Stimulated activated CD4-positive, alpha-beta T cell treated with anti-CD3 and anti-CD28 coated beads, Interleukin-12 subunit alpha, Interleukin-12 subunit beta, amount 100 ng/mL, for 24 hours (primary cell): ENCODE measurements at places on chromosomes 7 and 10.

DNA sequence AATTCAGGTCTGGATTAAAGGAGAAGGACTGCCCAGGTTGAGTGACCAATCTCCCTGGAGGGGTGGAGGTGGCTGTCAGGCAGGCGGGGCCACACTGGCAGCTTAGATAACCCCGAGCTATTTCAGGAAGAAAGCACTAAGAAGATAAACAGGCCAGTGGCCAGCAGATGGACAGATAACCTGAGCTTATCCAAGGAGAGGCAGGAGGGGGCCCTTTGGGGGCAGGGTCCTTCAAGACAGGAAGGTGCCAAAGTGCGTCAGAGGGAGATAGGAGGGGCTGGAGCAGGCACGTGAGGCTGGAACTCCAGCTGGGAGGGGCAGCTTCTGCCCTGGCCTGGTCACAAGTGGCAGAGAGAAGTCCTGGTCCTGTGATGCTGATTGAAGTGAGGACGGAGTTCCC, 29.8 kb upstream of the PODXL start:
- DNase-seq = no peak

GRCh38 chr7:101303102-101303701, 18.4 kb downstream of the IFT22 start:
- DNase-seq = no peak

DNA sequence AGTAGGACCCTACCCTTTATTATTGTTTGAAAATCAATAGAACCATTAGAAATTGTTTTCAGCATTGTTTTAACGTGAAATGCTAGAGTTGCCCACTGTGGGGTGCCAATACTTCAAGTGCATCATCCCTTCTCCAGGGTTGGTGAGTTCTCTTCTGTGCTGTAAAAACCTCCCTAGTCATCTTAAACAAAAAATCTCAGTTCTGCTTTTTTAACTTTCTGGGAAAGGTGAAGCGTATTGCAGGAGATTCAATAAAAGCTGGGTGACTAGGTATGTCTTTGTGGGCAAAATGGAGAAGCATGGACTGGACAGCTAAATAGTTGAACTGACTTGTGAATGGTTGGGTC, 699.1 kb downstream of the SUGCT start:
- DNase-seq = no peak

- DNase-seq = no peak
Measured at GRCh38 chr7:85274454-85274853, 87.6 kb upstream of the SEMA3D start.

GRCh38 chr10:34933676-34934075, 118.6 kb upstream of the PARD3 start:
- DNase-seq = no peak

- no peak for DNase-seq
Measured at GRCh38 chr7:50614721-50615518, 49.7 kb upstream of the DDC start.

- DNase-seq = no peak
Measured at GRCh38 chr7:81573128-81573527, 196.7 kb downstream of the HGF start.

DNA sequence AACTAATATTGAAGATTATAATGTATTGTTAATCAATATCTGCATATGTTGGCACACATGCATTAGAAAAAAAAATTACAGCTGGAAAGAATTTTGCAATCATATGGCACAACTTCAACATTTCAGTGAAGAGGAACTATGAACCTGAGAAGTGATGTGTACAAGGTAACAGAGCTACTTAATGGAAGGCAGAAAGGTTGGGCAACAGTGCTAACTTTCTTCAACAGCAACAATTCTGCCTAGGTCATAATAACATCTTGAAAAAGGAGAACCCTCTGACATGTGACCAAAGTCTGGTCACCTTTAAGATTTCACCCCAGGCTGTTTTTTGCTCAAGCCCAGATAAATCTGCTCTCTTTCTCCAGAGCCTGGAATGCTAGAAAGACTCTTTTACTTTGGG, 47.9 kb upstream of the SKAP2 start:
- DNase-seq = no peak

GRCh38 chr7:144834641-144835144, 1.2 kb downstream of the TPK1 start:
- no peak for DNase-seq

- DNase-seq = no peak
Measured at GRCh38 chr7:158772916-158773315, 56.4 kb downstream of the ESYT2 start.

DNA sequence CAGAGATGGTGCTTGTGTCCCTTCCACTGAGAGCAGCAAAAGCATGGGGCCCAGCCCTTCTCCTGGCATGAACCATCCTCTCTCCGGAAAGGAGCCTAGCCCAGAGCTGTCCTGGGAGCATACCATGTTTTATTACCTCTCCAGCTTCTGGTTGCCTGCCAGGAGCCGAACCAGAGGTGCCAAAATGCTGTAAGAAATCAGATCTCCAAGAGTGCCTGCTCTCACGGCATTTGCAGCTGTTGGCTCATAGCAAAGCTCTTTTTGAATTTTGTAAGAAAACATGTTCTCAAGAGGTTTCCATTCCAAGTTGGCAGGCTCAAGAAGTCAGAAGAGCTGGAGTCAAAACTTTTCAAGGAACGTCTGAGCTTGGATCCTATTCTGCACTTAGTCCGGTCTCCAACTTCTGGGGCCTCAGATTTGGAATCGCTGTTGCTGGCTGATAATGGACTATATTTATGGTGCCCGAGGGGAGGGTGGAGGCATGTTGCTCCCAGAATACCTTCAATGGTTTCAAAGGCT, 211.7 kb upstream of the MKI67 start:
- DNase-seq = no peak

- DNase-seq = no peak
Measured at GRCh38 chr7:64618785-64619456, 47.0 kb upstream of the ZNF107 start.

GRCh38 chr10:46298477-46299285, 11.9 kb downstream of the ANTXRL start:
- DNase-seq = no peak

GRCh38 chr10:124152139-124153022, 59.0 kb upstream of the CHST15 start:
- no peak for DNase-seq

DNA sequence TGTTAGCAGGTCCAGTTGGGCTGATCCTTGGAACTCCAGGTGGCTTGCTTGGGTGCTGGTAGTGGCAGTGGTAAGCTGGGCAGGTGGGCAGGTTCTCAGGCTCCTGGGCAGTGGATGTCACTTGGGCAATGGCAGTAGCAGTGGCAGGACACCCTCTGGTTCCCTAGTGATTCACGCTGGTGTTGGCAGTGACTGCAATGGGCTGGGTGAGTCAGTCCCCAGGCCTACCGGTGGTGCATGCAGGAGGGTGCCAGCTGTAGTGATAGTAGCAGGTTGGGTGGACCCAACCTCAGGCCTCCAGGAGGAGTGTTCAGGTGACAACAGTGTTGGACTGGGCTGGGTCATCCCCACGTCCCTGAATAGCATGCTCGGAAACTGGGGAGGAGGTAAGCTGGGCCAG, 189.2 kb downstream of the ZEB1 start:
- DNase-seq = no peak

GRCh38 chr10:117348236-117348635, 27.0 kb downstream of the PDZD8 start:
- no peak for DNase-seq

- DNase-seq = no peak
Measured at GRCh38 chr10:91528080-91528479, 104.8 kb downstream of the PPP1R3C start.

- no peak for DNase-seq
Measured at GRCh38 chr7:33582104-33582503, 323.2 kb upstream of the BMPER start.

DNA sequence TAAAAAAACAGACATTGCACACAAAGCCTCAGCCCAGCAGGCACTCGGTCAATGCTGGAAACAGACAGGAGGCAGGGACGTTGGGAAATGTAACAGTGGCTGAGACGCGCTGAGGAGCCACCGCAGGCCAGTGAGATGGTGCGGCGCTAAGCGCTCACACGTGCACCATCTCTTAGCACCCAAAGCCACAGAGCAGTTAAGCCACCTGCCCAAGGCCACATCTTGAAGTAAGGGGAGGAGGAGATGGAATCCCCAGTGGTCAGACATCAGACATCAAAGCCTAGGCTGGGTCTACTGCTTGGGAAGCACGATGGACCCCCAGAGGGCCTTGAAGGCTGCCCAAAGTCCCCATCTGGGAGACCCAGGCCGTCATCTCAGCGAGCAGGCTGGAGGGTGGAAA, 15.6 kb downstream of the LAT2 start:
- no peak for DNase-seq

DNA sequence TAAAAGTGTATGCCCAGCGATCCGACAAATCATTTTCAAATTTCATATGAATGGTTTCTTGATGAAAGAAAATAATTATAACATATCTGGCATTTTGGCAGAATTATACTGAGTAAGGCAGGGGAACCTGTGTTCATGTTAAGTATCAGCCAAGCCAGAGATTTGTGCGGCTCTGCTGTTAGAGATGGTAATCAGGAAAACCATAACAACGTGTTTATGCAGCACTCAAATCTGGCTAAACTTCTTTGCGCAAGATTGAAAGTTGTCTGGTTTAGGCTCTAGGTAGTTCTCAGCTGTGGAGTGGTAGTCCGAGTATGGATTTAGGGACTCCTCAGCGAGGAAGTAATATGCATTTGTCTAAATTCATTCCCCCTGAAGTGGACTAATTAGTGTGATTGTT, 8.9 kb upstream of the CTBP2 start:
- no peak for DNase-seq

DNA sequence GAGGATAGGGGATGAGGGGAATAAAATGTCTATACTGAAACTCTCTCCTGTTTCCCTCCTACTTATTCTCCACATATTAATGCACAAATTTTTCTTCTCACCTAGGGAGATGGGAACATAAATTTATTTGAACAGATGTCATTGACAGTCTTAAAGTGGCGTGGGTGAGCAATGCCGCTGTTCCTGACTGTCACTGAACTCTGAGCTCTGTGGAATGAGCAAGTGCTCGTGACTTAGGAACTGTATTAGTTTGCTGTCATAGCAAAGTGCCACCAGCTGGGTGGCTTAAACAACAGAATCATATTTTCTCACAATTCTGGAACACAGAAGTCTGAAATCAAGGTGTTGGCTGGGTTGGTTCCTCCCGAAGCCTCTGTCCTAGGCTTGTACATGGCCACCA, 29.1 kb downstream of the INPP5F start:
- no peak for DNase-seq

DNA sequence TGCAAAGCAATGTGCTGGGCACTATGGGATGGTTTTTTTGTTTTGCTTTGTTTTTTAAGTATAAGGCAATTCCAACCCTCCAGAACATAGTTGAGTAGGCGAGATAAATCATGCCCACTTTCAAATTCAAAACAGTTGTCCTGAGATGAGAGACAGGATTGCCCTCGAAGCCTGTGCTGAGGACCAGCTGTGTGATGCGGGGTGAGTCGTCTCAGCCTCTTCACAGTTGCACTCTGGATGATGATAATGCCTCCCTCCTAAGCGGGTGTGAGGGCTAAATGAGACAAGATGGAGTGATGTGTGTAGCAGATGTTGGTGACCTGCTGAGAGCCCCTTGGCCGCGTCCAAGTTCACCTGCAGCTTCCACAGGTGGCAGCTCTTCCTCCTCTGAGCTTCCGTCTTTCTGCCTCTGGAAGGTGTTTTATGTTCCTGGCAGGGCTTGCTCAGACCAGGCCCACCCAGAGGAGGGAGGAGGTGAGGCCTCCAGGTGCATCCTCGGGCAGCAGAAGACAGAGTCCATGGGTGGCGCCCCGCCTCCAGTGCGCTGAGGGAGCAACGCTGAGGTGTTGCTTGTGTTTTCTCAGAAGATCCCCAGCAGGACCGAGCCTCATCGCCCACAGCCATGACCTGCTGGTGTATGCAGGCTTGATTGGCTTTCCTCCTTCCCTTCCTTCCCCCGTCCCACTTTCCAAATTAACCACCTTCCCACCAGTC, 30.6 kb downstream of the ECHDC3 start:
- DNase-seq = no peak

DNA sequence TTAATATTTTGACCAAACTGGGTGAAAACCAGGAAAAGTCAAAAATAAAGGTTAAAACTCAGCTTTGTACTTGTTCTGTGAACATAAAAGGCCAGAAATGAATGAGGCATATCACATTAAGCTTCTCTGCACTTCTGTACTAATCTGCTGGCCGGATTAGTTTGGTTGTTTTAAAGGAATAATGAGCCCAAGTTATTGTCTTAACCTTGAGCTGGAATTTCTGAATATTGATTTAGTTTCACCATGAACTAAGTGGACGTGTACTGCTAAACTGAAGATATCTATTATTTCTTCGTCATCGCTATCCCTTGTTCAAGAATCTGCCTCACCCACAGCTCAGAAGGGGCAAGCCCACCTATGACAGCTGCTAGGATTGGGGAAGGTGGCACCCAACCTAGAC, 101.1 kb upstream of the FRMD4A start:
- no peak for DNase-seq

- no peak for DNase-seq
Measured at GRCh38 chr10:89392974-89393373, 551 bp downstream of the IFIT1 start.

GRCh38 chr7:24216576-24217125, 67.3 kb upstream of the NPY start:
- no peak for DNase-seq

GRCh38 chr7:134315679-134316538, 821 bp downstream of the SLC35B4 start:
- no peak for DNase-seq

DNA sequence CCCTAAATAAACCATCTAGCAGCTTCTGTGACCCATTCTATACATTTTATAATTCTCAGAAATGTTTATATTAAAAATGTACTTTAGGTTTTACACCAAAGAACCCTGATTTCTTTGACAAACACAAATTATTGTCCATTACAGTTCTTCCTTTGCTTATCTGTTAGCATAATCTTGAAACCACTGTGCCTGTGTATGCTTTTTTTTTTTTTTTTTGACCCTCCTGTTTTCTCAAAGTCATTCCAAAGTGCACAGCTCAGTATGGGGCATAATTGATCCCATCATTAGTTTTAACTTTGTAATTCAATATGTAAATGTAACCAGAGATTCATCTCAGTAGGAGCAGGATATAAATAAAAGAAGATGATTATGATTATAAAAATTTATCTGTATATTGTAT, 229.3 kb downstream of the DGKB start:
- DNase-seq = no peak

DNA sequence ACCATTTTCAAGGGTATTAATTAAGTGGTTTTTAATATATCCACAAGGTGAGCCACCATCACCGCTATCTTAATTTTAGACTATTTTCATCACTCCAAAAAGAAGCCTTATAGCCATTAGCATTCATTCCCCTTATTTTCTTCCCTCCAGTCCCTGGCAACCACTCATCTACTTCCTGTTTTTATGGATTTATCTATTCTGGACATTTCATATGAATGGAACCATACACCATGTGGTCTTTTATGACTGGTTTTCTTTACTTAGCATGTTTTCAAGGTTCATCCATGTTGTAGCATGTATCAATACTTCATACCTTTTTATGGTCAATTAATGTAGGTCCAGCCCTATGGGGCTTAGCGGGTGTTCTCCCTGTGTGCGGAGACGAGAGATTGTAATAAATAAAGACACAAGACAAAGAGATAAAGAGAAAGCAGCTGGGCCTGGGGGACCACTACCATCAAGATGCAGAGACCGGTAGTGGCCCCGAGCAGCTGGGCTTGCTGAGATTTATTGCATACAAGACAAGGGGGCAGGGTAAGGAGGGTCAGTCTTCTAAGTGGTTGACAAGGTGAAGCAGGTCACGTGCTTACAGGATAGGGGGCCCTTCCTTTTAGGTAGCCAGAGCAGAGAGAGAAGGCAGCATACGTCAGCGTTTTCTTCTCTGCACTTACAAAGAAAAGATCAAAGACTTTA, 14.6 kb downstream of the WBP1L start:
- no peak for DNase-seq
